ENCODE measurements at places on chromosomes 1 and 21. TPM values are rescaled to one million over a fixed set of nuclear protein-coding genes. Genes with fewer than 3 reads are reported as not detected.

- no peak for DNase-seq
These were observed 67.0 kb upstream of the DYNLT5 start for GRCh38 chr1:66685265-66685664.

- DNase-seq: no peak
These were observed 528.2 kb downstream of the MRPL39 start for GRCh38 chr21:25079053-25079452.

DNA sequence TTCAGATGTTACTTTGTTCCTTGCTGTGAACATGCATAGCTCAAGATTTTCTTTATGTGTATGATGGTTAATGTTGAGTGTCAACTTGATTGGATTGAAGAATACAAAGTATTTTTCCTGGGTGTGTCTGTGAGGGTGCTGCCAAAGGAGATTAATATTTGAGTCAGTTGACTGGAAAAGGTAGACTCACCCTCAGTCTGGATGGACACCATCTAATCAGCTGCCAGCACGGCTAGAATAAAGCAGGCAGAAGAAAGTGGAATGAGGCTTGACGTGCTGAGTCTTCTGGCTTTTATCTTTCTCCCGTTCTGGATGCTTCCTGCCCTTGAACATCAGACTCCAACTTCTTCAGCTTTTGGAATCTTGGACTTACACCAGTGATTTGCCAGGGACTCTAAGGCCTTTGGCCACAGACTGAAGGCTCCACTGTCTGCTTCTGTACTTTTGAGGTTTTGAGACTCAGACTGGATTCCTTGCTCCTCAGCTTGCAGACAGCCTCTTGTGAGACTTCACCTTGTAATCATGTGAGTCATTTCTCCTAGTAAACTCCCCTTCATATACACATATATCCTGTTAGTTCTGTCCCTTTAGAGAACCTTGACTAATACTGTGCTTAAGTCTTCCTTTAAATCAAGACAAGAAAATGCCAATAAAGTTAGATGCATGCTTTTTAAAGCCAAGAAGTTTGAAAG lies 626.6 kb downstream of the KCNT2 start:
- no peak for DNase-seq

GRCh38 chr1:164519426-164519825 lies 39.6 kb upstream of the PBX1 start:
- no peak for DNase-seq

GRCh38 chr1:52166996-52167753 lies 25.3 kb downstream of the ZFYVE9 start:
- DNase-seq: no peak

- no peak for DNase-seq
These were observed 3.2 kb upstream of the TNFRSF8 start for GRCh38 chr1:12059722-12060464.

GRCh38 chr21:21045518-21045917 lies 47.3 kb downstream of the NCAM2 start:
- DNase-seq: no peak

GRCh38 chr1:212622906-212623305 lies 14.3 kb downstream of the ATF3 start:
- DNase-seq: no peak

GRCh38 chr21:42587036-42587435 lies 66.4 kb upstream of the PDE9A start:
- DNase-seq: no peak

- DNase-seq: peak; percentile 34
These were observed 39.6 kb downstream of the NUF2 start for GRCh38 chr1:163361123-163361934.

DNA sequence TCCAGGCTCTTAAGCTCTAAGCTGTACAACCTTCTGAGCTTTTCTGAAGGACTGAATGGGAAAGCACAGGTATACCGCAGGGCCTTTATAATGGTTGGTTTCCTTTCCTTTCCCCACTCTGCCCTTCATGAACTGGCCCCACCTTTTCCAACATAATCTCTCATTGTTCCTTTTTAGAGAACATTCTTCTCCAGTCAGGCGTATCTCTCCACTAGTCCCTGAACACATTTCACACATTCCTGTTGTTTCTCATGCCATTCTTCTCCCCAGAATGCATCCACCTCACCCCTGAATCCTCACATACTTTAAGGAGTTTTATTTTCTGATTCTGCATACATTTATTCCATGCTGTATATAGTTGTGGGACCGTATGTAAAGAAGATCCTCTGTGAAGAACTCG lies 41.3 kb downstream of the PGM1 start:
- no peak for DNase-seq

- peak; percentile 20 for DNase-seq
These were observed 15.8 kb upstream of the CAMK1G start for GRCh38 chr1:209567698-209568175.

DNA sequence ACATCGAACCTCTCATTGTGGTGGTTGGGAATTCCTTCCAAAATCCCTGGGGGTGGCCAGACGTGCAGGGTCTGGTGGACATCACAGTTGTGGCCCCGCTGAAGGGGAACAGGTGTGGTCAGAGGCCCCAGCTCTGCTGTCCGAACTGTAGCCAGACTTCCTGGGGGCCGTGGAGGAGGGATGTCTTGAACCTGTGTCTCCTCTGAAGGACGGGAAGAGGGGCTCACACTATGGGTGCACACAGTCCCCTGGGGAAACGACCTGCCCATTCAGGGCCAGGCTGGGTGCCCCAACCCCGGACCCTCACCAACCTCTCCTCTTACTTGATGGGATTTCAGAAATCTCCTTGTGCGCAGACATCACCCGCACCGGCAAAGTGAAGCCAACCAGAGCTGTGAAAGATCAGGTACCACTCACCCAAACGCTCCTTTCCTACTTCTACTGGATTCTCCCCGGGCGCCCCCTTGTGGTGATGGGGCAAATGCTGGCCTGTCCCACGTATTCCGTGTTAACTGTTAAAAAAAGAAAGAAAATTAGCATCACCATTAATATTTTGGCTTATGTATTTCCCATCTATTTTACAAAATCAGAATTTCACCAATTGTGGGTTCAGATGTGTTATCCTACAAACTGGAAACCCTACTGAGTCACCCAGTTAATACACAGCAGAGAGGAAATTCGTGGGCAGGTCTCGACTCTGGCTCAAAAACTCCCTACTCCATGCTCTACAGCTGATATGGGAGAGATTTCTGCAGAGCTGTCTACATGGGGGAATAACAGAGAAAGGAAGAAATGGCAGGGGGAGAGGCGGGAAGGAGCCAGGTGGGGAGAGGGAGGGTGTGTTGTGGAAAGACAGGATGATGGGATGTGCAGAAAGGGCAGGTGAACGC lies 28.1 kb downstream of the PADI4 start:
- DNase-seq: peak; percentile 84

DNA sequence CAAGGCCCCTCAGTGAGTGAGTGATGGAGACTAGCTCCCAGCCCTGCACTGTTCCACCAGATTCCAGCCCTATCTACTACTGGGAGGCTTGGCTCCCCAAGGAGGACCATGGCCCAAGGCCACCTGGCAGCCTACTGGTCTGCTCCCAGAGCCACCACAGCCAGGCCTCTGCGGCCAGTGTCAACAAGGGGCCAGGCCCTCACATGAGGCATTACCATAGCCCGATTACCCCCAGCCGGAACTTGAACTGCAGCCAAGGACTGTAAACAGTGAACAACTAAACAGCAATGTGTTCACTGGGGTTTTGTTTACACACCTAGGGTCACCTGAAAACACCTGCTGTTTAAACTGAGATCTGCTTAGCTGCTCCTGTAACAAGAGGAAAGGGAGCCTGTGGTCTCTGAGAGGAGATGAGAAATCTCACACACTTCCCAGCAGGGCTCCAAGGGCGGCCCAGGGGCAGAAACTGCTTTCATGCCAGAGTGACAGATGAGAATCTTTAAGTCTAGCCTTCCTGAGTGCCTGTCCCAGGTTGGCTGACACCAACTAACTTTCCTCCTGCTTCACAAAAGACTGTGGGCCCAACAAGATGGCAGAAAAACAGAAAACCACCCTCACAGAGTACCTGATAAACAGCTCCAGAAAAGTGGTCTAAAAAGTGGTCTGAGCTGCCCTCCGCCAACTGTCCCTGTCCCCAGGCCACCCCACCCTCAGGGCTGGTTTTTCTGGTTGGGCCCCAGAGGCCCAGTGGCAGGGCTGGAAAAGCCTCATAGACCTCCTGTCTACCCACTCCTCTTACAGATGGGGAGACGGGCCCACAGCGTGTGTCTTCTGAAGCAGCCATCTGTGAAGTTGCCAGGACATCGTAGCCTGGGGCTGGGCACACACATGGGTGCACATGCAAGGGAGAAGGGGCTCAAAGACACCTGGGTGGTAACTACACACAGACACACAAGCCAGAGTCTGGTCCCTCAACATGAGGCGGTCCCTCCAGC lies 28.8 kb downstream of the MEF2D start:
- no peak for DNase-seq

- DNase-seq: no peak
These were observed 250.2 kb downstream of the LTN1 start for GRCh38 chr21:28742527-28742926.

- no peak for DNase-seq
These were observed 64.0 kb downstream of the APP start for GRCh38 chr21:26106562-26106961.

DNA sequence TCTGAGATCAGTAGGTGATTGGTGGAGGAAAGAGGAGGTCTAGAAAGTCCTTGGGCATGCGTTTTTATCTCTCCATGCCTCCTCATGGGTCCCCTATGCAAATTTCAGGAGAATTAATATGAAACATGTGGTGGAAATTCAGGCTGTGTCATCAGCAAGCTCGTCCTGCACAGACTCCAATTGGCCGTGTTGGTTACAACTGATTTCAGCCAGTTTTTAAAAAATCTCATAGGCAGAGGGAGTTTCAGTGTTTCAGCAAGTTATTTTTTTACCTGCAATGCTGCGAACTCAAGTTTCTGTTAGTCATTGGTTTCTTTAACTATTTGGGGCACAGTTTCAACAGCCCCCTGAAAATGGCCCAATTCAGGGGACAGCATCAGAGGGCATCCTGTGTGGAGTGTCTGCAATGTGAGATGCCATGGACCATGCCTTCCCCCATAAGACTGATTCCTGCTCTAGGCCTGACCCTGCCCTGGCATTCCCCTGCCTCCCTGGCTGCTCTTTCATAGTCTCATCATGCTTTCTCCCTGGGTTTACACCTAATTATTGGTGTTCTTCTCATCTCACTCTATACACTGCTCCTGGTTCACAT lies 59.9 kb downstream of the C1orf198 start:
- no peak for DNase-seq

DNA sequence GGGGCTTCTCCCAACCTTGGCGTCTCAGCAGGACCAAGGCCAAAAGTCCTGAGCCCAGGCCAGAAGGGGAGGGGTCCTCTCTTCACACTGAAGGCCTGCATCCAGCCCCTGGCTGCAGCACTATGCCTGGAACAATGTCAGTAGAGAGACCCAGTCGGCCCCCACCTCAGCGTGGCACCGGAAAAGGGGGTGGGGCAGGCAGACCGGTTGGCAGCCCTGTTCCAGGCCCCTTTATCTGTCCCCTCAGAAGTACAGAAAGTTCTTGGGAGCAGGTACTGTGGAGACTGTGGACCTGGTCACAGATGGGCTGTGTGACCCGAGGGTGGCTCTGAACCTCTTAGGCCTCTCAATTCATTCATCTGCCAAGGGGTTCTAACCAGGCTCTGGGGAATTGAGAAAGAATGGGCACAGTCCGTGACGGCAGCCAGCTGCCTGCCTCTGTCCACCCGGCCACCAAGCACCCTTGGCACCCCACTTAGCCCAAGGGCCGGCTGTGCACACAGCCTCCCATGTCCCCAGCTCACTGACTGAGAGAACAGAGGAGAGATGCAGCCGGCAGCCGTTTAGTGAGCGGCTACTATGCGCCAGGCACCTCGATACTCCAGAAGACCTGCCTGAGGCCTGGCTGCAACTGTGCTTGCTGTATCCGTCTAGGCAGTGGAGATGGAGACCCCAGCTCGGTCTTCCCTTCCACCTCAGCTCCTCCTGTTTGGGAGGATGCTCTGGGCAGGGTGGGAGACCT lies 23.9 kb downstream of the RUNX3 start:
- DNase-seq: no peak

GRCh38 chr1:36273024-36273423 lies 33.1 kb upstream of the SH3D21 start:
- no peak for DNase-seq

DNA sequence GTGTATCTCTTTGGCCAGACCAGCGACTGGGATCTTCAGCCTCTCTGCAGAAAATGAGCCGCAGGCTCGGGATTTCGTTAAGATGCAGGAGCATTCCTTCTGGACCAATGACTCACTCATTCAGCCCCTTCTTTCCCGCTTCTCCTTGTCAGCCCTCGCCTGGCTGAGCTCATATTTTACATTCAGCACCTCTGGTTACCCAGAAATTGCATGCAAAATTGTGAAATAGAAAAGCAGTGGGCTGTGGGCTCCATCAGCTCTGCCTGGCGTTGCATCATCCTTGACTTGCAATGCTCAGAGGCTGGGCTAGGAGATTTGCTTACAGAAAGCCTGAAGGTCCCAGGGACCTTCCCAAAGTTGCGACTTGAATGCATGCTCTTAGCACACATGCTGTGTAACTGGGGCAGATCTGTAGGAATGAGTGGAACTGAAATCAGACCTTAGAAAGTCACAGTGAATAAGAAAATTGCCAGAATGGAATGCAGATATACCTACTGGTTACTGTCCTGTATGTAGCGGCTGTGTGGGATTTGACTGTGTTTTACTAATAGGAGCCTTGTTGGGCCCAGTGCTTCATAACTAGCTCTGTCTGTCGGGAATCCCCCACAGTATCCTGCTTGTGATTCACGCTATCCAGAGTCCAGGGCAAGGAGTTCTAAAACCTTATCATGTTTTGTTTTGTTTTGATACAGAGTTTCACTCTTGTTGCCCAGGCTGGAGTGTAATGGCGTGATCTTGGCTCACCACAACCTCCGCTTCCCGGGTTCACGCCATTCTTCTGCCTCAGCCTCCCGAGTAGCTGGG lies 444.8 kb downstream of the KIF26B start:
- no peak for DNase-seq

The NBPF26 gene
- polyA plus RNA-seq: 6.2 TPM

The RIIAD1 gene
- 1.1 TPM for polyA plus RNA-seq

The AGPAT3 gene
- polyA plus RNA-seq: 20.1 TPM

The GPR37L1 gene
- 0.79 TPM for polyA plus RNA-seq

The JAK1 gene
- 24.9 TPM for polyA plus RNA-seq

The NKAIN1 gene
- 2.4 TPM for polyA plus RNA-seq

The FBLIM1 gene
- polyA plus RNA-seq: 157 TPM

The ECM1 gene
- 2.9 TPM for polyA plus RNA-seq

The CASZ1 gene
- 68.2 TPM for polyA plus RNA-seq

The MATN1 gene
- 1.4 TPM for polyA plus RNA-seq

The CELA2A gene
- polyA plus RNA-seq: not detected

The NOS1AP gene
- polyA plus RNA-seq: 8.7 TPM

The REG4 gene
- polyA plus RNA-seq: not detected

The C1orf87 gene
- polyA plus RNA-seq: not detected

The GJA4 gene
- polyA plus RNA-seq: 0.86 TPM

The FMO2 gene
- polyA plus RNA-seq: not detected

The SPOCD1 gene
- polyA plus RNA-seq: 2.1 TPM
